Activated naive CD8-positive, alpha-beta T cell treated with anti-CD3 and anti-CD28 coated beads, Interleukin-2, amount 50 U/mL, for 16 hours (primary cell): ENCODE measurements at places on chromosomes 1 and 21.

- DNase-seq: no peak
These were observed 37.6 kb downstream of the EYA3 start for GRCh38 chr1:28050776-28051175.

DNA sequence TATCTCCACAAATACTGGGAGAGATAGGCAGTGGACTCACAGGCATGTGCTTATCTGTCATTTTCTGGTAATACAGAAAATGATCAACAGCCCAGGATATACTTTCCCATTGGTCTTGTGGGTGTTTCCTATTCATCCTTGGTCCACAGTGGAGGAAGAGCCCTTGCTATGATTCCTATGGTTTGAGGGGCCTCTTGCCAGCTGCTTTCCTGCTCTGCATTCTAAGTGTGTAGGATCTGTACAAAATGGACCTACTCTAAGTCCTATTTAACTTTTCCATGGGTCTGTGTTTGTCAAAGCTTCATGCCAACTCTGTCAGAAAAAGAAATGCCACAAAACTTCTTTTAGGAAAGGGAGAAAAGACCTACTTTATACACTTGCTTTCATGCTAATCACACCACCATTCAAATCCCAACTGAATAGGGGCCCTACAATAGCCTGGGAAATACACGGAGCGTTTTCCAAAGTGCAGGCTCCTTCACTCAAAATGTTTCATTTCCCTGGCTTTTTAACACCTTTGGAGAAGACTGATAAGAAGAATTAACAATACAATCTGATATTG is 16.4 kb downstream of the PLPP3 start:
- no peak for DNase-seq

DNA sequence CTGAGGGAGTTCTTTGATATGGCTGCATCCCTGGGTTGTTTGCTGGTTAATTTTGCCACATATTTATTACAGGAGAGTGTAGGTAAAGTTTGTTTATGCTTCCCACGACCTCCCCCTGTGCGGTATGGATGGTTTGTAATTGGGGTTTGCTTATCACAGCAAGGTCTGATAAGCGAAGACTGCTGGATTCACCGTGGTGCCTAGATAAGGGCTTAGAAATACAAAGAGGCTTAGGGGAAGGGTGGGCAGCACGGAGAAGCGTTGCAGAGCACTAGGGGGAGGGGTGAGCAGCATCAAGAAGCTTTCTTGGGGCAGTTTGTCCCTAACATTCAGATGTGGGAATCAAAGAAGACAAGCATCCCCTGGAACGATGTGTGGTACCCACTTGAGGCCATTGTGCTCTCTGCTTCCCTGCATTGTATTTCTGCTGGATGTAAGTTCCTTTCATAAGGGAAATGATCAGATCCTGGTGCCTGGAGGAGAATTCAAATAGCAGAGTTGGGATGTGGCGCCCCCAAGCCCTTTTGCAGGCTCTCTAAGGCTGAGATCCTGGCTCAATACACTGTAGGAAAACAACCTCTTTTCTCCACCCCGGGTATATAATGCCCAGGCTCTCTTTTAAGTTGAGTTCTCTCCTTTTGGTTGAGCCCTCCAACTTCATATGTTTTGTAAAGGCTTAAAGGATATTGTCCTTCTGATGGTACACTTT is 598.1 kb upstream of the ADGRL4 start:
- DNase-seq: no peak

DNA sequence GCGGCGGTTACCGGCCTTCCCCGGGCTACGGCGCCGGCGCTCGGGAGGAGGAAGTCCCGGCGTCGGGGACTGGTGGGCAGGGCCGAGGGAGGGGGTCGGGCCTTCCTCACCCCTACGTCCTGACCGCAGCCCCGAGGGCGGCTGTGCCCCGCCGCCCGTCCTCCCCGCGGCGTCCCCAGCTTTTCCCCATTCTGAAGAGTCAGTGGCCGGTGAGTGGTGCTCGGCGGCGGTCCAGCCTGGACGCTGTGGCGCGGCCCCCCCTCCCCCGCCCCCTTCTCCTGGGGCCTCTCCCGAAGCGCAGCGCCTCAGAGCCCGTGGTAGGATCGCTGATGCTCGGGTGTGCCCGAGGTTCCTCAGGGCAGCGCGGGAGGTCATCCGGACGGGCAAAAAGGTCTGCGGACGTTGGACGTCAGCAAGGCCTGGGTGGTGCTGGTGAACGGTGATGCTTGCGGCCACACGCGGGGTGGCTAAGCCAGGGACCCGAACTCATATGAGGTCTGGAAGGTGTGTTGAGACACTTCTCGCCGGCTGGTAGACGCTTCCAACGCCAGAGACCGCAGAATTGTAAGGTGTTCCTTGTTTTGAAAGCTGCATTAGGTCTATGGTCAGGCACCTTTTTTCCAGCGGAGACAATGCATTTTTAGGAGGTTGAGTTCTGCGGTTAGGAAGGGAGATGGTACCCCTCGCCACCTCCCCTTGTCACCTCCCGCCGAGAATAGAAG is 725 bp downstream of the SLC25A33 start:
- DNase-seq: peak; percentile 1

DNA sequence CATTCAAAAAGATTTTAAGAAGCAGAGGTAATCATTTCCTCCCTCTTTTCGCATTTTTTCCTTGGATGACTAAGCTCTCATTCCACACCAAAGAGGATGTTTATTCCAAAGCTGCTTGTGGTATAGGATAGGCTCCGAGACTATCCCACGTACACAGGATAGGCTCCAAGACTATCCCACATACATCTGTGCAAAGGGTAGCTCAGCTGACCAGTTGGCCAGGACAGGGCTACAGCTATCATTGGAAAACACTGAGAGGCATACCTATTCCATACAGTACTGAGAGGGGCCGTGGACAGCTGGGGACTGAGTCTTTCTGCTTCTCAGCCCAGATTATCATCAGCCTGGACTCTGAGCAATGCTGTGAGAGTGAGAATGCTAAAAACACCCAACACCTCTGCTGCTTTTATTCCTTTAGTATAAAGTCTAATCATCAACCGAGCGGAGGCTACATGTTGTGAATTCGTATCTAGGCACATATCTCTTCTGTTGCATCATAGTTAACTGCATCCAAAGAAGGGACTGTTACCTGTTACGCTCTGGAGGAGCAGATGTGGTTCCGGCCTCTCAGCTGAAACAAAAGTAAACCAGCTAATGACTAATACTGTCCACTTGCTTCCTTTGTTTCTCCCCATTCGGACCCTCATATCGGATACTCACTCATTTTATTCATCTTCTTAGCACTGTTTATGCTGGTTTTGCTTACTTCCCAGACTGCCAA is 141.0 kb downstream of the TNFSF18 start:
- no peak for DNase-seq

DNA sequence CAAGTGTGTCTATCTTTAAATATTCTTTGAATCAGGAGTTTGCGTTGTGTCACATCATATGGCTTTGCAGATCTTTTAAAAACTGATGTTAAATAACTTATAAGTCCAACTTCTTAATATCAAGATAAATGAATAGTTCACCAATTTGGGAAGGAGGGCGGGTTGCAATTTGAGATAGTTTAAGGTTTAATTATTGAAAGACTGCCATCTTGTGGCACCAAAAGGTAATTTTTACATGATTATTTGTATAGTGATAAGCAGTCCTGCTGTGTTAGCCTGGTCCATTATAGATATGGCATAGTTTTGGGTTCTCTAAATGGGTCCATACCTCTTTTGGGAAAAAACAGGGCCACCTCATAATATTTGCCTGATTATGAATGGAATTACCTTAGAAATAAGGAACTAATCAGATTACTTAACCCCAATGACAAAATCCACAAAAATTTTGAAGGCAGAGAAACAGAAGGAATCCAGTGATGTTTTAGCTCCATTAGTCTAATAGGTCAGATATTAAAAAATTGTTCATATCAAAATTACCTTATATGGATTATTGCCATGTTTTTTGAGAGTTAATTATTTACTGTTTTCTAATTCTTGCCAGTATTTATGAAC is 64.3 kb downstream of the PRKAA2 start:
- DNase-seq: no peak

GRCh38 chr1:85289848-85290335 is 13.5 kb upstream of the BCL10 start:
- no peak for DNase-seq

GRCh38 chr1:153400244-153400643 is 9.4 kb upstream of the S100A8 start:
- no peak for DNase-seq

DNA sequence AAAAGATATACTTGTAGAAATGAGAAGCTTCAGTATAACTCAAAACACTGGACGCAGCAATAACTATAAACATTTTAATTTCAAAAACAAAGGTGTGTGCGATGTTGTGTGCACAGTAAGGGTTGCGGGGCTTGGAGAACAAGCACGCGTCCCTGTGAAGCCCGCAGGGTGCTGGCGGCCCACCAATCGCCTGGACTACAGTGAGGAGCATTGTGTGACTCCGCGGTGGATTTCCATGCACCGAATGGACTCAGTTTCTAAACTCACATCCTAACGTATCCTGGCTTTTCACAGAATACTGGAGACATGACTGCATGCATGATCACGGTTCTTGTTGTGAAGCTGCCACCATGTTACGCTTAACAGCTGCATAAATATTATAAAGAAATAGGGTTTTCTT is 33.0 kb downstream of the NTPCR start:
- no peak for DNase-seq

DNA sequence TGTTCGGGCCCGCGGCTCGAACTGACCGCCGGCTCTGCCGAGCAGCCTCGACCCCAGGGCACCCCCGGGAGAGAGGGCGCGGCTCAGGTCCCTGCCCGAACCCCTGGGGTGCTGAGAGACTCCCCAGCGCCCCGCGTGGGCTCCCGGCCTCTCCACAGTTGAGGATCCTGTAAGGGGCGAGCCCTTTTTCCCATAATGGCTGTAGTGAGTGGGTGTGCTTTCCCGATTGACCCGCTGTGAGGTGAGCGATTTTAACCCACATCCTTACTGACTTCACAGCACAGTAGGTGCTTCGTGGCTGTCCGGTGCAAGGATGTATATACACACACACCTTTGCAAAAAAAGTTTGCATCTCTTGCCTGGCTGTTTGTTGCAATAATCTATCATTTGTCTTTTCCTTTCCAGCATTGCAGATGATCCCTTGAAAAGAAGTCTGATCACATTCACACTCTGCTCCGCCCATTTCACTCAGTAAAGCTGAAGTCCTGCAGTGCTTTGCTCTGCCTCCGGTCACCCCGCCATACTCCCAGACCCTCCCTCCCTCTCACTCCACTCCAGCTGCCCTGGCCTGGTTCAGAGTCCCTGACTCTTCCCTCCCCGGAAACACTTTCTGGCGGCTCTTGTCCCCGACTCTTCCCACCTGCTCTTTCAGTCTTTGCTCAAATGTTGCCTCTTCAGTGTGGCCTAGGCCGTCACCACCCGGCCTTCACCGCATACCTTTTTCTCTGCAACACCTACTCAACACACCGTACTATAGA is 955 bp upstream of the UBE2G2 start:
- DNase-seq: no peak

- DNase-seq: no peak
These were observed 102.3 kb downstream of the SPSB1 start for GRCh38 chr1:9395018-9395417.

DNA sequence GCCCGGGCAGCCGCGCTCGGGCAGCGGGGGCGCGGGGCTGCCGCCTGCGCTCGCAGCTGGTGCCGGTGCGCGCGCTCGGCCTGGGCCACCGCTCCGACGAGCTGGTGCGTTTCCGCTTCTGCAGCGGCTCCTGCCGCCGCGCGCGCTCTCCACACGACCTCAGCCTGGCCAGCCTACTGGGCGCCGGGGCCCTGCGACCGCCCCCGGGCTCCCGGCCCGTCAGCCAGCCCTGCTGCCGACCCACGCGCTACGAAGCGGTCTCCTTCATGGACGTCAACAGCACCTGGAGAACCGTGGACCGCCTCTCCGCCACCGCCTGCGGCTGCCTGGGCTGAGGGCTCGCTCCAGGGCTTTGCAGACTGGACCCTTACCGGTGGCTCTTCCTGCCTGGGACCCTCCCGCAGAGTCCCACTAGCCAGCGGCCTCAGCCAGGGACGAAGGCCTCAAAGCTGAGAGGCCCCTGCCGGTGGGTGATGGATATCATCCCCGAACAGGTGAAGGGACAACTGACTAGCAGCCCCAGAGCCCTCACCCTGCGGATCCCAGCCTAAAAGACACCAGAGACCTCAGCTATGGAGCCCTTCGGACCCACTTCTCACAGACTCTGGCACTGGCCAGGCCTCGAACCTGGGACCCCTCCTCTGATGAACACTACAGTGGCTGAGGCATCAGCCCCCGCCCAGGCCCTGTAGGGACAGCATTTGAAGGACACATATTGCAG is 3.0 kb downstream of the ARTN start:
- no peak for DNase-seq
